ENCODE measurements at places on chromosomes 16 and 17. TPM values are rescaled to one million over a fixed set of nuclear protein-coding genes. Genes with fewer than 3 reads are reported as not detected.

DNA sequence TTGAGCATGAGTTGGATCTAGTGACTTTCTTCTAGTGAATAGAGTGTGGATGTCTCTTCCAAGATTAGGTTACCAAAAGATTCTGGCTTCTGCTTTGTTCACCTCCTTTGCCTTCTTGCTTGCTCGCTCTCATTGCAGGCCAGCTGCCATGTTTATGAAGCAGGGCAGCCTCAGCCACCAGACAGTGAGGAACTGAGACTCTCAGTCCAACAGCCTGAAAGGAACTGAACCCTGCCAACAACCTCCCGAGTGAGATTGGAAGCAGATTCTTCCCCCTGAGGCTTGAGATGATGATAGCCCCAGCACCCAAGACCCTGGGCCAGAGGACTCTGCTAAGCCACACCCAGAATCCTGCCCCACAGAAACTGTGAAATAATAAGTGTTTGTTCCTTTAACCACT lies 48.4 kb downstream of the NOG start:
- no peak for DNase-seq

DNA sequence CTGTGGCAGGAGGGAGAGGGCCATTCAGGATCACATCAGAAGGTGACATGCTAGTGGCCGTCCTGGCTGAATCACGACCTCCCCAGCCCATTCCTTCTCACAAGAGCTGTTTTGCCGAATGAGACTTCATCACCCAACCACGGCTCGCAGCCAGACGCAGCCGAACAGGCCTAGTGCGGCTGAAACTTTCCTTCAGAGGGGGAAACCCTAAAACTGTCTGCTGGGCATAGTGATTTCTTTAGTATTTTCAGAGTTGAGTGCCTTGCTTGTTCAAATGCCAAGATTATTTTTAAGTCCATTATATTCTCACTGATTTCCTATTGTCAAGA lies 343.7 kb downstream of the CPPED1 start:
- DNase-seq, result no peak

DNA sequence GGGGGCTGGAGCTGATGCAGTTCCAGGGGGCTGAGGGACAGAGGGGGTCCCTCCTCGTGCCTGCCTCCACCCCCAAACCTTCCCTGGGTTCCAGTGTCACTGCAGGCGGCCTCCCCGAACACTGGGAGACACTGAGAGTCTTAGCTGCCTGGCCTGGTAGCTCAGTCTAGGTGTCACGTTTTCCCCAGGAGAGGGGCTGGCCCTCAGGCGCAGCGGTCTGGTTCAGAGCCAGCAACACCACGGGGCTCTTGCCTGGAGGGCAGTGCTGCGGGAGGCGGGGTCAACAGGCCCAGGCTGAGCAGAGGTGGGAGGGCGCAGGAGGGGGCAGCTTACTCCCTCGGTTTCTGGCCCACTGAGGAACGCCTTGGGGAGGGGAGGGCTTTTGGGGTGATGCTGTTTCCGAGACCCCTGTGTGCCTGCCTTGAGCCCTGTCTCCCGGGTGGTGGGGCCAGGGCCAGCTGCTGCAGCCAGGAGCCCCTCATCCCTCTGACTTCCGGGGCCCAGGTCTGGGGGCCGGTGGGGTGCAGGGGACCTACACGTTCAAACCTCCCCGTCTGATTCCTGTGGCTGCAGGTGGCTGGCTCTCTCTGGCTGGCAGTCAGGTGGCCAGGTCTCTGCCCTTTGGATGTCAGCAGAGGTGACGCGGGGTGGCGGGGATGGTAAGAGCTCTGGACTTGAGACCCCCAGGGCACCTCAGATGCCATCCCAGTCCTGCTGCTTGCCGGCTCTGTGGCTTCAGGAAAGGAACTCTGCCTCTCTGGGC lies 89.3 kb upstream of the GSE1 start:
- DNase-seq, result no peak

DNA sequence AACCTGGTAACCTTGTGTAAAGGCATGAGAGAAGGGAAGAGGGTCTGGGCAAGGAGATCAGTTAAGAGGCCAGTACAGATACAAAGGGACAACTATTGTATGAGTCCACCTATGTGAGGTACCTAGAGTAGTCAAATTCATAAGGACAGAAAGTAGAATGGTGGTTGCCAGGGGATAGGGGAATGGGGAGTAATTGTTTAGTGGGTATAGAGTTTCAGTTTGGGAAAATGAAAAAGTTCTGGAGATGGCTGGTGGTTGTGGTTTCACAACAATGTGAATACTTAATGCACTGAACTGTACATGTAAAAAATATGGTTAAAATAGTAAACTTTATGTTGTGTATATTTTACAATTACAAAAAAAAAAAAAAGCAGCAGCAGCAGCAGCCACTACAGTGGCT lies 49.4 kb downstream of the SNTB2 start:
- DNase-seq, result no peak

SMIM36 gene
- total RNA-seq, result not detected

Data from omental fat pad (tissue), 4 donors.